ENCODE measurements at places on chromosomes 1 and 21.

DNA sequence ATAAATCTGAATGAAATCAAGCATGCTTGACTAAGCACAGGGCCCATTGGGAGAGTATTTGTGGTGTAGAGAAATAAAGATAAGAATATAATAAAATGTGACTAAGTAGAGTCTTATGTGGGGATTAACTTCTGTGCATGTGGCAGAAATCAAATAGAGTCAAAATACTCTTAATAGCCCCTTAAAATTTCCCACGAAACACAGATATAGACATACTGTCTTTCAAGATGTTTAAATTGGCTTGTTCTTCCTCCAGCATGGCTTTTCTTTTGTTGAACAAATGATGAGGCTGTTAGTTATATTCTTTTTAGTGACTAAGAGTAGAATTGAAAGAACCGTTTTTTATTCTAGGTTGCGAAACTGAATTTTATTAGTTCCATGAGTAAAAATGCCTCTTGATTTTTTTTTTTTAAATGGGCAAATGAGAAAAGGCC is 112.3 kb downstream of the RPS6KC1 start:
- DNase-seq: no peak

DNA sequence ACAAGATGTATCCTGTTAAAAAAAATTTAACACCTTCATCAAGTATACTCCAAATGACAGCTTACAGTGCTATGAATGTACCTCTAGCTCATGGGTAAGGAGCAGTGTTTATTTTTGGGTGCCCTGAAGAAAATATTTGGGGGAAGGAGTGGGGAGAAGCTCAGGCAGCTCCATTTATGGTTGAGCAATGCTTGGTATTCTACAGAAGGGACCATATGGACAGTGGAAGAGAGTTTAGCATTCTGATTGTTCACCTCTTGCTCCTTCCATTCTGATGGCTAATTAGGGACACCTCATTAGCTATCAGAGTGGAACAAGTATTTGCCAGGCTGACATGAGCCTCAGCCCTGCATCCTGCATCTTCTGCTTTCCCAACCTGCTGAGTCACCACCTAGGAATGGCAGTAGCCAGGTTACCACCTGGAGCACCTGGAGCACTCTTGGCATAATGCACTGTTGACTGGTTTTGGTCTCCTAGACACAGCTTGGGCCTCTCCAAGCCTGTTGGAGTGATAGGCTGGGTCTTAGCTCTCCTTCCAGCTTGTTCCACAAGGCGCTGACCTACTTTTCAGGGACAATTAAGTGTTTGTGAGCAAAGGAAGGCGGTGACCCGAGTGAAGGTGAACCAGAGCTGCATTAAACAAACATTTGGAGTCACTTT is 62.0 kb upstream of the MACF1 start:
- DNase-seq: no peak

DNA sequence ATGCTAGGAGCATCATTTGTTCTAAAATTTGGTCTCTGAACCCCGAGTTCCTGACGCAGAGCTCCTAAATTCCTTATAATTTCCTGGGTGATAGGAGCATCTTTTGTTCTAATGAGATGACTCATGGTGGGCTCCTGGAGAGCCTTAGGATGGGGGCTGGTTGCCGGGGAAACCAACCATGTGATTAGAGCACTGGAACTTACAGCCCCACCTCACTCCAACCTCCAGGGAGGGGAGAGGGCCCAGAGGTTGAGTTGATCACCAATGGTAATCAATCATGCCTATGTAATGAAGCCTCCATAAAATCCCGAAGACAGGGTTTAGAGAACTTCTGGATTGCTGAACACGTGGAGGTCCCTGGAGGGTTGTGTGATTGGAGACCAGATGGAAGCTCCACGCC is 7.7 kb downstream of the SHISAL2A start:
- DNase-seq: no peak

DNA sequence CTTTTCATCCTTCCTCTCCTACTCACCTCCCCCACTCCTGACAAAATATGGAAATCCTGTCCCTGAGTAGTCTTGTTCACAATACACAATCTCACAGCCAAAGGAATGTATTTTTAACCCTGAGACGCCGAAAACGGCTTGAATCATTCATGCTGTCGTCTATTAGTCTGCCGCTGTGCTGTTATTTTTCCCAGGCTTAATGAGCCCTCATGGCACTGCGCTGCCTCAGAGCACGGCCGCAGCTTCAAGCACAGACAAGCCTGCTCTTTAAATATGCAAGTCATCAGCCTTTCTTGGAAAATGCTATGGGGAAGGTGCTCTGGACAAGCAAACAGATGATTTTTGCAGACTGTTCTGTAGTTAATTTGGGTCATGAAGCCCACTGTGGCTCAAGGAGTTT is 302.7 kb downstream of the DISC1 start:
- DNase-seq: peak; percentile 45

- no peak for DNase-seq
Observed at GRCh38 chr1:37306461-37306860, 167.9 kb upstream of the ZC3H12A start.

- DNase-seq: no peak
Observed at GRCh38 chr1:31704271-31705079, 658 bp upstream of the COL16A1 start.

- no peak for DNase-seq
Observed at GRCh38 chr1:66400660-66401059, 133.3 kb upstream of the SGIP1 start.

DNA sequence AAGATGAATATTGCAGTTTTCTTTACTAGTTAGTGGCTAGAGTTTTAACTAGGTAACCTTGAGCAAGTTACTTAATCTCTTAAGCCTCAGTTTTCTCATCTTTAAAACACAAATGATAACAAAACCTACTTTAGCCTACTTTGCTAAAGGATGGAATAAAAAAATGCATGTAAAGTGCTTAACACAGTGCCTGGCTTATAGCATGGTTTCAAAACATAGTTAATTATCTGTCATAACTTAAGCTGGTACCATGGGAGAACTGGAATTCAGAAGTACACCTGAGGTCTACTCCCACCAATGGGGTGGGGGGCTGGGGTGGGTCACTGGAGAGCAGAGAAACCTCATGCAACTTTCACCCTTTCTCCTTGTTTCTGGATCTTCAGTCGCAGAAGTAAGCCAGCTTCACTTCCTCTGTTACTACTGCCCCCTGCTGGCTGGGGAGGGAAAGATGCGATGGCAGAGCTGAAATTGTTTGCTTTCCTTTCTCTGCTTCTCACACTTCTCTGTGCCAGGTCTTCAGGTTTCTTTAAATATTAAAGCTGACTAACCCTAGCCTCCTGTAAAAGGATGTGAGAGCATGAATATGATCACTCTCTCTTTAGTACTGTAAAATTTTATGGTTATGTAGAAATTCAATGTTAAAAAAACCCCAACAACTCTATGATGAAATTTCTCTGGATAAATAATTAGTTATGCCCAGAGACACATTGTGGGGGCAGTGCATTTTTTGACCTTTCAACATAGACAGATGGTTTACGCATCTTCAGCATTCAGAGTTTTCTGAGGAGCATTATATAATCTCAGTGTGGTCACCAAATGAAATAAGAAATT is 324.2 kb downstream of the HLX start:
- DNase-seq: peak; percentile 61

GRCh38 chr1:25081496-25081895 is 150.8 kb downstream of the SYF2 start:
- no peak for DNase-seq

DNA sequence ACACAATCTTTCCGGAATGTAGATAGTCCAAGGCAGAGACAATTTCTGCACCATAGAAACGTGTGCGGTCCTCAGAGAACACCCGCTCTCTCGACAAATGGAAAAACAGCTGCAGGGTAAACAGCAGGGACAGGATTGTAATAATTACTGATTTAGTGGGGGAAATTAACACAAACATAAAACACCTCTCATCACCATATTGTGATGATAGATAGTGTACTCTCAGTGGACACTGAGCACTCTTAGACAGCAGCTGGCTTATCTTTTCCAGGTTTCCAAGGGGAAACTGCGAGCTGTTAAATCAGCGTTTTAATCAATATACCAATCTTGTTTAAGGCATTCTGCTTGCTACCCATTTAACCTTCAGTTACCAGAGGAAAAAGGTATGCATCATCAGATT is 277.1 kb downstream of the AKT3 start:
- DNase-seq: no peak

- DNase-seq: no peak
Observed at GRCh38 chr1:115355069-115355468, 17.0 kb upstream of the NGF start.

- DNase-seq: no peak
Observed at GRCh38 chr21:38800924-38801744, 4.6 kb upstream of the ETS2 start.

- no peak for DNase-seq
Observed at GRCh38 chr1:153547560-153548551, 1.2 kb downstream of the S100A3 start.

DNA sequence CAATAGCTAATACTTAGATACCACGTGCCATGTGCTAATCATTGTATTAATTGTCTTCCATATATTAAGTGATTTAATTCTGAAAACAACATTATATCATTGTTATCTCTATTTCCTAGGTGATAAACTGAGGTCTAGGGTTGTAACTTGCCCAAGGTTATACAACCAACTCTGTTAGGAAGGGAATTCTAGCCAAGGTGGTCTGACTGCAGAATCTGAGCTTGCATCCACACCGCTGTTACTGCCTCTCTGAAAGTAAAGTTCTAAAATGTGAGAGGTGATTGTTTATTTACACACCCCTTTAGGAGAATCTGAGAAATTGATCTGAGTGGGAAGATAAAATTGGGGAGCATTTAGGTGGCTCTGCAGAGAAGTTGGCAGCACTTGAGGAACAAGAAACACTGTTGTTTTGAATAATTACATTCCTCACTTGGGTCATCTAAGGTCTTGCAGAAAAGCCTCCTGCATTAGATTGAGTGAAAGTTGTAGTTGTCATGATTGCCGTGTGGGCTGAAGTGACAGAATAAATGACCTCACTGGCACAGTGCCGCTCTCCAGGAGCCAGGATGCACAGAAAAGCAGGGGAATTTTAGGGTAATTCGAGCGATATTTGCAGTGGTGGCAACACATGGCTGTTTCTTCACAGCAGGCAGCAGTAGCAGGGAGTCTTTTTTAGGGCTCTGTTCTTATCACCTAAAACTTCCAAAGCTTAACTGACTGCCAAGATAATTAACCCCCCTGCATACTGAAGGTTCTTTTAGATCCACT is 121.7 kb downstream of the ADGRL4 start:
- peak; percentile 34 for DNase-seq

DNA sequence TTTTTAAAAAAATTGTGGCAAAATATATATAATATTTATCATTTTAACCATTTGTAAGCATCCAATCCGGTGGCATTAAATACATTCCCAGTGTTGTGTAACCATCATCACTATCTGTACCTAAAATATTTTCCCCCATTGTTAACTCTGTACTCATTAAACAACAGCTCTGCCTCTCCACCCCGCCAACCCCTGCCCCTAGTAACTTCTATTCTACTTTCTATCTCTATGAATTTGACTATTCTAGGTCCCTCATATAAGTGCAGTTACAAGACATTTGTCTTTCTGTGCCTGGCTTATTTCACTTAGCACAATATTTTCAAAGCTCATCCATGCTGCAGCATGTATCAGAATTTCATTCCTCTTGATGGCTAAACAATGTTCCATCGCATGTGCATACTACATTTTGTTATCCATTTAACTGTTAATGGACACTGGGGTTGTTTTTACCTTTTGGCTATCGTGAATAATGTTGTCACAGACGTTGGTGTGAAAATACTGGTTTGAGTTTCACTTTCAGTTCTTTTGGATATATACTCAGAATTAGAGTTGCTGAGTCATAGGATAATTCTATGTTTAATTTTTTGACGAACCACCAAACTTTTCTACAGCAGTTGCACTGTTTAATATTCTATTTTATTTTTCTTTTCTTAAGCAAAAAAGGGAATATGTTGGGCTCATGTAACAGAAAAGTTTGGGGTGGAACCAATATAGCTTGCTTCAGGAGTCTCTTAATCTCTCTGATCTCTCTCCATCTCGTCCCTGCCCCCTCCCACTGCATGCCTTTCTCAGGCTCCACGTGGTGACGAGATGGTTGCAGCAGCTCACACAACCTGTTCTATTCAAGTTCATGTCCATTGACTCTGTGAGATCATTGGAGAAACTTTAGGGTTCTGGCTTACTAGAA is 25.2 kb upstream of the RCAN1 start:
- DNase-seq: peak; percentile 27

DNA sequence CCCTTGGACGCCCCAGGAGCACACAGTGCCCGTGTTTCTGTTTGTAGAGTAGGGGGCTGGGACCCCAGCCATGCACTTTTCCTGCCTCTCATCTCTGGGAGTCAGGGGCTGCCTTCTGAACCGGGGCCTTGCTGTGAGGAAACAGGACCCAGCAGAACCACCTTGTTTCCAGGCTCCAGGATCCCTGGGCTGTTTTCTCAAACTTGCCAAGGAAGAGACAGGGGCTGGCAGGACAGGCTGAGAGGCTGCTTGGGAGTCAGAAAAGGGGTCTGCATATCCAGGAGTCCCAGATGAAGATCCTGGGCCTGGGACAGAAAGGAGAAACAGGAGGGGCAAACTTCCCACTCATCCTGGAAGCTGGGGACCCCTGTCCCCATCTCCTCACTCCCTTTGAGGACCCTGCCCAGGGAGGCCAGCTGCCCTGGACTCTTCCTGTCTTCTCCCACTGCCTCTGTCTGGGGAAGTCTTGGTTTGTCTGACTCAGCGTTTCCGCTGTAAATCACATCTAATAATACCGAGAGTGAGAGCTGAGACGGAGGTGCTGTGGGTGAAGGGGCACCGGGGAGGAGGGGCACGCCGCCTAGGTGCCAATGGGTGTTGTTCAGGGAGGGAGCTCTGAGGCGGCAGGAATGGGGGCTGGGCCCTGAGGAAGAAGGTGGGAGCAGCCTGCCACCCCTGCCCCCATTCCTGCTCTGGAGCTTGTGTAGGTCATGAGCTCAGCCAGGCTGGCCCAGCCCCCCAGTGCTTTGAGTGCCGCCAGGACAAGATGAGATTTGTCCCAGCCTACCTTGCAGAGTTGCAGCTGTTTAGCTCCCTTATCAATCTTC is 16.7 kb downstream of the POU3F1 start:
- peak; percentile 68 for DNase-seq

- DNase-seq: no peak
Observed at GRCh38 chr1:35914717-35915116, 16.2 kb upstream of the AGO3 start.

DNA sequence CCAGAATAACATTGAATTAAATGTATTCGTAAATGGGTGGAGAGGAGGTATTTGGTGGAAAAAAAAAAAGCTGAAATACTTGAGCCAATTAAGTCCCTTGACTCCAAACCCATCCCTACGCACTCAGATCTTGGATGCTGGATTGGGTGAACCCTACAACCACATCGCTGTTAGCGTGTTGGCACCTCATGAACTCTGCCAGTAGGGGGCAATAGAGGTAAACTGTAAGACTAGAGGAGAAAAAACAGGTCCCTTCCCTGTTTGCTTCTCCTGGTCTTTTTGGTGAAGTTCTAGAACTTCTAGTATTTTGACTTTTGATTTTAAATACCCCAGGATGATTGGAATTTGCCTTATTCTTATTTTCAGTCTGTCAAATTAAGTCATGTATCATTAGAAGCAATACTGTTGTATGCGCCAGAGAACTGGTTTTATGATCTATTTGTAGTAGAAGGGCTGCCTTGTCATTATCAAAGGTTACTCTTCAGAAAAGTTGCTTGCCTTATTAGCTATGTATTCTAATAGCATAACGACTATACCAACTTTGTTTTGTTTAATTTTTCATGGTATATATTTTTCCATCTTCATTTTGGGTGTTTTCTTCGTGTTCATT is 1.9 kb upstream of the OR13G1 start:
- DNase-seq: peak; percentile 61
